Motor neuron (in vitro differentiated cells): ENCODE measurements at places on chromosomes 1 and 21. TPM values are rescaled to one million over a fixed set of nuclear protein-coding genes. Genes with fewer than 3 reads are reported as not detected.
A peak's percentile ranks its signal among the peaks of the same experiment; 100 is the strongest.

- no peak for ATAC-seq
These were observed 93.8 kb upstream of the ETV3 start for GRCh38 chr1:157231846-157232525.

GRCh38 chr1:82197606-82198005 lies 396.9 kb downstream of the ADGRL2 start:
- ATAC-seq: no peak

Gene SIM2
- 1.1 and 1.2 TPM in 2 replicates for total RNA-seq

Gene RWDD3
- total RNA-seq: 30.0 and 32.0 TPM in 2 replicates

DNA sequence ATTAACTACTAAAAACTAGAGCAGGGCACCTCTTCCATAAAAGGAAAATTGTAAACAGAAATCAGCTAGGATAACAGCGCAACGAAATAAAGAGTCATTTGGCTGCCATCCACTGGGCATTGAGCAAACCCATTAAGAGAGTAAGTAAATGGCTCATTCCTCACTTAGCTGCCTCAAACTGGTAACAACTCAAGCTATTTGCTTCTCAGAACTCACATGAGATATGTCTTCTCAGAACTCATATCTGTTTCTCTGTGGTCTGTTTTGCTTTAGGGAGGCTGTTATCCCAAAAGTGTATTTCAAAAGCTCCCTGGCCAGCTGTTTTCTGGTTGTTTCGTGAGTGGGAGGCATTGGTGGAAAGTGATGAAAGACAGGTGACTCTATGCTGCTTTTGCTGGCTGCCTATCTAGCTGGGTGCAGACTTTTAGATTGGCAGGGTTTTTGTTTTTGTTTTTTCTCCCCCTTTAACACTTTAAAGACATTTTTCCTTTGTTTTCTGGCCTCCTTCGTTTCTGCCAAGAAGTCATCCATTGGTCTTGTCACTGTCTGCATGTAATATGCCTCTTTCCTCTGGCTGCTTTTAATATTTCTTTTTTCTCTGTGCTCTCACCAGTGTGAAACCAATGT lies 269.2 kb upstream of the RGS18 start:
- ATAC-seq: no peak

- ATAC-seq: no peak
These were observed 201.9 kb downstream of the TOMM20 start for GRCh38 chr1:234926559-234927311.

GRCh38 chr1:87212431-87213134 lies 116.1 kb upstream of the LMO4 start:
- ATAC-seq: peak; percentile 30
